Vagina (tissue), 2 donors: ENCODE measurements at places on chromosomes 7 and 10.

DNA sequence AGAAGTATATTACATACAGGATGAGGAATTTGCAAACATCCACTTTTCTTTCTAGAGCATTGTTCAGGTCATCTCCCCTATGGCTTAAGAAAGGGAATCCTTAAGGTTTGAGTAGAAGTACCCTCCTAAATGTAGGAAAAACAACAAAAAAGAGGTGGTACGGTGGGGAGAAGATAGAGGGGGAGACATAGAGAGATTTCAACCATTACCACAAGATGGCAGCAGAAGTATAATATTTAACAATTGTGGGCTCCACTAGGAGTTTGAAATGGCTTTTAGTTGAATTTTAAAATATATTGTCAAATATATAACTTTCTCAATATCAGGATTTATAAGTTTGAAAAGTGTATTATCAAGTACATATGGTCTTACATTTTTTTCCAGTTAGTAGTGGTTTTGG is 72.7 kb upstream of the PRKG1 start:
- no peak for DNase-seq

DNA sequence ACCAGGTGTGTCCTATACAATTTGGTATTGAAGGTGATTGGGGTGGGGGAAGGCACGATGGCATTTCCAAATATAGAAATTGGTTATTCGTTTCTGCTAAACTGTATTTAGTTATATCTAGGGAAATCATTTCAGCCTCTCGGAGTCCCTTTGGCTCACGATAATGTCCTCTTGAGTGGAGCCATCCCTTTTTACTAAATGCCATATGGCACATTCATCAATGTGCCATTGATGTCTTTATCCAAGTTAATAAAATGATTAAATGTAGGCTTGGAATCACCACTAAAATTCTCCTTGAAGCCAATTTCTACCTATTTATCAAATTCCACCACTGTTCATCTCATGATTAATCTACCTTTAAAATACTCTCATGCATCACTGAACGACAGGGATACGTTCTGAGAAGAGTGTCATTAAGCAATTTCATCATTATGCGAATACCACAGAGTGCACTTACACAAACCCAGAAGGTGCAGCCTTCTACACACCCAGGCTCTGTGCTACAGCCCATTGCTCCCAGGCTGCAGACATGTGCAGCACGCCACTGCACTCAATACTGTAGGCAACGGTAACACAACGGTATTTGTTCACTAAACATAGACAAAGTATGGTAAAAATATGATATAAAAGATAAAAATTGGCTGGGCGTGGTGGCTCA is 219.2 kb upstream of the C7orf33 start:
- peak; percentile 5 for DNase-seq

DNA sequence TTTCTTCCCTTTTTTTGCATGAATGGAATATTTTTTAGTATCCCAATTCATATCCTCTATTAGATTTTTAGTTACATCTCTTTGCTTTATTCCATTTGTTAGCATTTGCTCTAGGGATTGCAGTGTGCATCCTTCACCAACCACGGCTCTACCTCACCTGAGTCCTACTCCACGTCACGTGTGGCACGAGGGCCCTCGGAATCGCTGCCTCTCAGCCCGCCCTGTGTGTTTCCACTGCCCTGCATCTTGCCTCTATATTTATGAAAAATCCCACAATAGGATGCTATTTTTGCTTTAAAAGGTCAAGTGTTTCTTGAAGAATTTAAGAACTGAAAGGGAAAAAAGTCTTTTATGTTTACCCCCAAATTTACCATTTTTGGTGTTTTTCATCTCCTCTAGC is 41.0 kb downstream of the CFAP46 start:
- no peak for DNase-seq

- DNase-seq: no peak
These were observed 79.5 kb downstream of the DIP2C start for GRCh38 chr10:609868-610545.

GRCh38 chr10:32459051-32459698 is 13.2 kb downstream of the CCDC7 start:
- no peak for DNase-seq

GRCh38 chr10:117439243-117439912 is 64.1 kb upstream of the PDZD8 start:
- peak; percentile 98 for DNase-seq

GRCh38 chr10:123703195-123703790 is 37.1 kb downstream of the GPR26 start:
- no peak for DNase-seq
